ENCODE measurements at places on chromosomes 2 and 18.
A peak's percentile ranks its signal among the peaks of the same experiment; 100 is the strongest.

GRCh38 chr18:395456-396250, 104.8 kb downstream of the COLEC12 start:
- DNase-seq: peak; percentile 95

DNA sequence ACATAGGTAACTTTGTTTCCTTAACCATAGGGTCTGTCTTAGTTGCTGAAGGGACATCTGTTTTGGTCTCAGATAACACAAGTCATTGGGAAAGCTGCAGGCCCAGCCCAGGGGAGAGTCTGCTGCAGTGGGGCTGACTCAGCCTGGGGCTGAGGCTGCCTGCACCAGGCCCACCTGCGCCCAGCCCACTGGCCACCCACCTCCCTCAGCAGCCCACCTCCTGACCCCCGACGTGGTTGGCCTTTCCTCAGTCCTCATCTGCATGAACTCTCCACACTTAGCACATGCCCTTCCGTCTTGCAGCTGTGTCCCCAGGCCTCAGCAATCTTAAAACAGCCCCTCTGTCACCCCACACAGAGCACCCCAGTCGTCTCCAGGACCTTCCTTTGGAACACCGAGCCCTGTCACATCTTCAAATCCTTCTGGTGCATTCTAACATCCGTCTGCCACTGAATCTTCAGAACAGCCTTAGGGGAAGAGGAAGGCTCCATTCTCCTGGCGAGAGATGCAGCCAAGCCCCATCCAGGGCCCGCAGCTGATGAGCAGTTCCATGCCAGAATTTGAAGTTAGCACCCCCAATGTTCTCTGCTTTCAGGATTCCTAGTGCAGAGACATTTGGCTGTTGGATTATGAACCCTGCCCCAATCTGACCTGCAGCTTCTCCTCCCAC, 231.4 kb downstream of the SEPTIN10 start:
- DNase-seq: no peak

DNA sequence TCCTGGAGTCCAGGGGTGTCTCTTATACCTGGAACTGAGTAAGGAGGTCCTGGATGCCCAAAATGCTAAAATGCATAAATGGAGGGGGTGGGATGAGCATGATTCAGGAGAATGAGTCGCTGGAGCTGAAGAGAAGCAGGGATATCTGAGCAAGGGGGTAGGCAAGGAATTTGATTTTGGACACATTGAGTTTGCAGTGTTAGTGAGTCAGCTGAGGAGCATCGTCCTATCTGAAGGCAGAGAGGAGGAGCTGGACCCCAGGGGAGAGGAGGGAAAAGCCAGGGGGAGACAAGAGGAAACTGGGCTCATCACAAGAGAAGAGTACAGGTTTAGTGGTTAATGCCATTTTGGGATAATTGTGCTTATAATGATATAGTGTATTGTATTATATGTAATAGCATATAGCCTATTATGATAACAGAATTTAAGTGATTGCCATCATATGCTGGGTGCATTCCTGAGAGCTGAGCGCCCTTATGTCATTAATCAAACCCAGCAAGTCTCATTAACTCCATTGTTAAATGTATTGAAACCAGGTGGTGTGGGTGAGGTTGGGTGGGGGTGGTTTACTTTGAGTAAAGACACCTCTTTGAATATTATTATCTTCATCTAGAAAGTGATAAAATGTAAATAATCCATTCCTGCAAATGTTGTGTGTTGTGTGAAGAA, 12.4 kb downstream of the EHD3 start:
- peak; percentile 73 for DNase-seq

DNA sequence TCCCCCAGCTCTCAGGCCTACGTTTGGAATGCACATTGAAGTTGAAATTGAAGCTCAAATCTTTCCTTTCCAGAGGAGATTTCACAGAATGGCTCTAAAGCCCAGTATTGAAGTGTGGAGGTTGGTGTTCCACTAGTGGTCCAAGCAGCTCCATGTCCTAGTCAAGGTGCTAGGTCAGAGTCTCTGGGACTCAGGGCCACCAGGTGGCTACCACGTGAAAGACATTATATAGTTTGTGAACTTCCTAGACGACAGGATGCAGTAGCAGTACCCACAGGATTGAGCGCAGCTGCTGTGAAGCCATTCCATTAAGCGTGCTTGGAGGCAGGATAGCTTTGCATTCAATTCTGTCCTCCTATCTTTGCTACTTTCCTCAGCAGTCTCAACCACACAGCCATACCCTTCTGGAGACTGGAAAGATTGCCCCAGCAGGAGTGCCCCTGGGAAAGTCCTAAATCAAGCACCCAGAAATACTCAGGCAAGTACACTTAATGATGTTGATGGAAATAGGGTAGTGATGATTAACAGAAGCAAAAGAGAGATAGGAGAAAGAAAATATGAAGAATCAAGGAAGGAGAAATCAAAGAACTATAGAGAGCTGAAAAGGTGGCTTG, 4.7 kb upstream of the TGFA start:
- DNase-seq: no peak

DNA sequence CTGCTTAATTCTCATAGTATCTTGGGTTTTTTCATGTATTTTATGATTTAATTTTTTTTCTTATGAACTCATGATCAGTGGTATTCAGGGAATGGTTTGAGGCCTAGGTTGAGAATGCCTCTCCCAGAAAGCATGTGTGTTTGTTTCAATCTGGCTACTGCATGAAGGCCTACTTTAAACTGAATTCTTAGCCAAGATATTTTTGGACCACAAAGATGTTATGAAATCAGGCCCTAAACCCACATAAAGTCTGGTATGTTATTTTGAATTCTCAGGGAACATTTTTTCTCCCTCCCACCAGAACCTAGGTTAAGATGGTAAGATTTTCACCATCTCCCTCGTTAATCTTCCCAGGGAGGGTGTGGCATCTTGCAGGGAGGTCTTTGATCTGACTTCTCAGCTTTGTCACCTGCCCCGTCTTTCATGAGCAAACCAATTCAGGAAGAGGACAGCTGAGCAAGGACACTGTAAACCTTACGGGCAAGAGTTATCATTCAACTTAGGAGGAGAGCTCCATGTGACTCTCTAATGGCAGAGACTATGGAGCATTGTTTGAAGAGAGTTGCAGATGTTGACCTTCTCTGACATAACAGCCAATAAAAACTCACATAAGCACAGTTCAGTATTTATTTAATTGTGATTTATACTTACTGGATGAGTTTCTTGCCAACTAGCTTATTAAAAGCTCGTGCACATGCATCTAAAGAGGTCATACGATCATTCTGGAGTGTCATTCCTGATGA, 21.3 kb upstream of the ACKR3 start:
- DNase-seq: peak; percentile 86

DNA sequence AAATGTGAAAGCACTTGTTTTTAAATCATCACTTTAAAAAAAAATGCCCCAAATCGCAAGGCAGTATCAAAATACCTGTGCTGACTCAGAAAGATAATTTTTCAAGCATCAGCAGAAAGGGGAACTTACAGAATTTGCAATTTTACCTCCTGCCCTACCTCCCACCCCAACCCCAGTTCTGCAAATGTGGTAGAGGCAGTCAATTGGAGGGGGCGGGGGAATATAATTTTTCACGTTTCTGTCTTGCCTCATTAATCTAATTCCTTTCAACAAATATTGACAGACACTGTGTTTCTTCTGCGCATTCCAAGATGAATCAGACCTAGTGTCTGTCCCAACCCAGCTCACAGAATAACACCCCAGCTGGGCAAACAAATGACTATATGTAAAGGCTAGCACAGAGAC, 76.8 kb downstream of the ALPK2 start:
- DNase-seq: peak; percentile 60

DNA sequence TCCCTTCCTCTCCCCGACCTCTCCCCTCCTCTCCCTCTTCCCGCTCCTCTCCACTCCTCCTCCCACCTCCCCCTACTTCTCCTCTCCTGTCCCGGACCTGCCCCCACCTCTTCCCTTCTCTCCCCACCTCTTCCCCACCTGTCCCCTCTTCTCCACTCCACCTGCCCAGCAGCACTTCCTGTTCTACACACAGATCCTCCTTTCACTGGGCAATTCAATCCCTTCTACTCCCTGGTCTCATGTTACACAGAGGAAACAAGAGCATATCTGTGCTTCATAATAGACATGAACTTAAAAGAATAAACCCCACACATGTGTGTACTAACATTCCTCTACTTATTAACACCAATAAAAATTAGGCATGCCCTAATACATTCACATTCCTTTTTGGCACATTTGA, 34.8 kb downstream of the TIMM21 start:
- DNase-seq: no peak
